RPMI7951 (cell line): ENCODE measurements at places on chromosomes 1 and 21.

DNA sequence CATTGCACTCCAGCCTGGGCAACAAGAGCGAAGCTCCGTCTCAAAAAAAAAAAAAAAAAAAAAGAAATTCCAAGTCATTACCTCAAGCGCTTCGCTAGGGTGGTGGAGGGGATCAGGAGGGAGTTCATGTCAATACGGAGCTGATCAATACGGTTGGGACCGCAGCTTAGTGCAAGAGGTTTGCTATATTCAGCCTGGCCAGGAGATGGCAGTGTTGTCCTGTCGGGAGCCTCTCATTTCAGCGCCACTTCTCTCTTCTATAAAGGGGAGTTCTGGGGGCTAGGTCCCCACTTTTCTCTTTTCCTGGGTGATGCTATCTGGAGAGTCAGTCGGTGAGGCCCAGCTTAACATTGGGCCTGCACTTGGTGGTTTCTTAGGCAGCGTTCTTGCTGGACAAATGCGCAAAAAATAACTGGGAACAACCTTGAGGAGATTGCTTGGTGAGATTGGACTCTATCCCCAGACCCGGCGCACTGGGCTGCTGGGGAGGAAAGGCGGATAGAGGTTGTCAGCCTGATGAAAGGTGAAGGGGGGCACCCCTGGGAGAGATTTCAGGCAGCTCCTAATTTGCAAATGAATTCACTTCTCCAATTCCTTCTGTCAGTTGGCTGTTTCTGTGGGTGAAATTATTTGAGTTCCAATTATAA lies 40.4 kb downstream of the KIAA0040 start:
- DNase-seq: peak; percentile 27

GRCh38 chr1:157198619-157199420 lies 60.6 kb upstream of the ETV3 start:
- DNase-seq: no peak

- DNase-seq: no peak
Observed at GRCh38 chr1:58006421-58007046, 540.0 kb downstream of the OMA1 start.

DNA sequence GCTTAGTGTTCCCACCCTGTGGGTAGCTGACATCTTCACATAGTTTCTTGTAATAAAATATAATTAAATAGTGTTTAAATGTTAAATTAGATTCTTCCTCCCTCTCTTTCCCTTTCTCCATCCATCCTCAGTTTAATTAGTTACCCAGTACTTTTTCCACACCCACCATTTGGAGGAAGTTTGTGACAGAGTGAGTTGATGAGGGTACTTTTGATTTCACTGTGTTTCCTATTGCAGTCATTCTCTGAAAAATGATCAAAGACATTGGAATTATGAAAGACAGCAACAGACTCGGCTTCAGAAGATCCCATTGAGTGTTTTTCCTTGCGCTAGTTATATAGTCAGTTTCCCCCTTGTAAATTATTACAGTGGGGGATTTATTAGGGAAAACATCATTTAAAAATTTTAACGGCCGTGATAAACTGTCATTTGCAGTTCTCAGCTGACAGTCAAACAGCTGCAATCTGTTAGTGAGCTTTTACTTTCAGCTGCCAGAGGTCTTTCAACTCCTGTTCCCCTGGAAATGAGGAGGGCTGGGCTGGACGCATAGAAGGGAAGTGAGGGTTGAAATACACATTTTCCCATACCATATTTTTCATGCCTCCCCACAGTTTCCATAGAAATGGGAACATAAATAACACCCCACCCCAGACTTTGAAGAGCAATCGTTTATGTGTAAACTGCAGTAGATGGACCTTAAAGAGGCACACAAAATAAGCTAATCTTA lies 61.3 kb upstream of the CACYBP start:
- DNase-seq: no peak

- no peak for DNase-seq
Observed at GRCh38 chr1:232077809-232078208, 451.2 kb downstream of the DISC1 start.

DNA sequence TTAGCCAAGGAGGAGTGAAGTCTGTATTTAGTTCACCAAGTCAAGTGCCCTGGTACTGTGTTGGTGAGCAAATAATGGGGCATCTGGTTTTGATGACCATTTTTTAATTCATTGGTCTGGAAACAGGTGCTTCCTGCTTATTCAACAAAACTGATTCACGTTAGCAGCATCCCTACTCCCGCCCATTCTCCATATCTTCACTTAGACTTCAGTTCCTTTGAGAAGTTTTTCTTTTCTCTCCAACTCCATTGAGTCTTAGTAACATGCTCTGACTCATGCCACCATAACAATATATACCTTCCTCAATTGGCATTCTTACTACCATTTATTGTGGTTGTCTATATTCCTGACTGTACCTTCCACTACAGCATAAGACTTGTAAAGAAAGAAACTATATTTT lies 468.9 kb downstream of the DPYD start:
- DNase-seq: no peak

DNA sequence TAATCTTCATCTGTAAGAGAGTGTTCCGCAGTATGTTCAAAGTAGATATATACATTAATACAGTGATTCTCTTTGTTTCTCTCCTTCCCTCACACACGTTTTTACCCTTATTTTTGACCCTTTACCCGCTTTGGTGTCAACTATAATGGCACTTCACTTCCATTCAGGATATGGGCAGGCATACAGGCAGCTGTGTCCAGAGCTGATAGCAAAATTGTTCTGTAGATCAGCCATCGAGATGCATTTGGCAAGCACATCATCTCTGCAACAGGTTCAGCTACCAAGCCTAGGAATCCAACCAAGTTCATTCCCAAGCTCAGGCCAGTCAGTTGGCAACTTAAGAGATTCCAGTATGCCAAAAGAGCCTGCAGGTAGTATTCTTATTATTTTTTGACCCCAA lies 74.8 kb downstream of the FNBP1L start:
- no peak for DNase-seq

DNA sequence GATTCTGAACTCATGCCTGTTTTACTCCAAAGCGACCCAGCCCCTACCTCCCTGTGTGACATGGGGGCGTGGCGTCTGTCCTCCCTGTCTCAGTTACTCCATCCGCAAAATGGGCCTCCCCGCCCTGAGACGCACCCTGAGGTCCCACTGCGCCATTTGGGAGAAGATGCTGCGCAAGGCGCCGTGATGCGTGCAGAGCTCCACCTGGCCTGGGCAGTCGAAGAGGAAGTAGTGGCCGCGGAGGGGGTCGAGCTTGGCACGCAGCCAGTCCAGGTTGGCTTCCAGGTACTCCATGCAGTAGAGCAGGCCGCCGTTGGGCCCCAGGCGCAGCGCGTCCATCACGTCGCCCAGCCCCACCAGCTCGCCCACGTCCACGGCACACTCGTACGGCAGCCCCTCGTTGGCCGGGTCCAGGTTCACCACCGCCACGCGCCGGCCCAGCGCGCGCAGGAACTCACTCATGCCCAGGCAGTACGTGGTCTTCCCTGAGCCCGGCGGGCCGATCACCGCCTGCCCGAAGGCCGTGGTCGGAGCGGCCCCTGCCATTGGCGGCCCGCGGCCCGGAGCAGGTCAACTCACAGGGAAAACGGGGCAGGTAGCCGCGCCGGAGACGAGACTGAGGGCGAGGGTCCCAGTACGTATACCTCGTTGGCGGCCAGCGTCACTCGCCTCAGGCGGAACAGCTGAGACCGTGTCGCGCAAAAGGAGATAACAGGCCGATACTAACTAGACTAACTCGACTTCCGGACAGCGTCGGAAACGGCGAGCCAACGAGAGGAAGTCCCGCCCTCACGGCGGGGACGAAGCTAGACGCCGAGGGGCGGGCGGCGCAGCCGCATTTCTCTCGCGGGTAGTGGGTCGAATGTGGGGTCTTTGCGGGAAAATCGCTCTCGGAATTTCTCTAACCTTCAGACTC lies at the start of gene GPN2:
TSS of gene GPN2 (minus strand) at position 733 of the 916 bp plus-strand sequence. CDS start at position 546, 187 bp downstream.
- DNase-seq: peak; percentile 79

- no peak for DNase-seq
Observed at GRCh38 chr1:85196358-85196757, 4.5 kb downstream of the SYDE2 start.

- DNase-seq: no peak
Observed at GRCh38 chr21:32184485-32184884, 94.4 kb downstream of the MIS18A start.

DNA sequence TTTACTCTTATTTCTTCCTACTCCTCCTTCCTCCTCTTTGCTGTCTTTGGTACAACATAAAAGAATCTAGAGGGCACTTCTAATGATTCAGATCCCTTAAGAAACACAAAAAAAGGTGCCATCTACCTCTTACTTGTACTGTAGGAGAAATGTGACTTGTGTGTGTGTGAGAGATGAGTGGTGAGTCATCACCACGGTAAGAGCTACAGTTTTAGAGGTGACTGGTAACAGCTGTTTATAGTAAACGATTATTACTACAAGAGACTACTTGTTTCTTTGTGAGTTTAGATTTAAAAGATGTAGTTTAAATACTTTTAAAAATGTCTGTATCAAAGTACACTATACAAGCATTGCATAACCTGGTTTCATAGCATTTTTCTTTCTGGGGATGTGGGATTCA lies 40.4 kb downstream of the SLC35D1 start:
- peak; percentile 70 for DNase-seq

DNA sequence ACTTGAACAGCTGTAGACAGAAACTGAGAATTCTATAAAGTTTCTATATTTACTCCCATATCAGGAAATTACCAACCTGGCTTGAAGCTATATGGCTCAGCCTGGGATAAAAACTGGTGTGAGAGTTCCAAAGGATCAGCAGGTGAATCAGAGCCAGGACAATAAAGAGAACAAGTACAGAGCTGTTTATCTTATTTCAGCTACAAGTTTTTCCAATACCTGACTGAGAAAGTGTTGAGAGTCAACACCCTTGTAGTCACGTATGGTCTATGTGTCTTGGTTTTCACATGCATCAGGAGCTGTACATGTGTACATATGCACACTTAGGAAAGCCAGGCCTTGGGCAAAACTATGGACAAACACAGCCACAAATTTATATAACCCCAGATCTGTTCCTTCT lies 40.7 kb upstream of the CXADR start:
- DNase-seq: no peak

DNA sequence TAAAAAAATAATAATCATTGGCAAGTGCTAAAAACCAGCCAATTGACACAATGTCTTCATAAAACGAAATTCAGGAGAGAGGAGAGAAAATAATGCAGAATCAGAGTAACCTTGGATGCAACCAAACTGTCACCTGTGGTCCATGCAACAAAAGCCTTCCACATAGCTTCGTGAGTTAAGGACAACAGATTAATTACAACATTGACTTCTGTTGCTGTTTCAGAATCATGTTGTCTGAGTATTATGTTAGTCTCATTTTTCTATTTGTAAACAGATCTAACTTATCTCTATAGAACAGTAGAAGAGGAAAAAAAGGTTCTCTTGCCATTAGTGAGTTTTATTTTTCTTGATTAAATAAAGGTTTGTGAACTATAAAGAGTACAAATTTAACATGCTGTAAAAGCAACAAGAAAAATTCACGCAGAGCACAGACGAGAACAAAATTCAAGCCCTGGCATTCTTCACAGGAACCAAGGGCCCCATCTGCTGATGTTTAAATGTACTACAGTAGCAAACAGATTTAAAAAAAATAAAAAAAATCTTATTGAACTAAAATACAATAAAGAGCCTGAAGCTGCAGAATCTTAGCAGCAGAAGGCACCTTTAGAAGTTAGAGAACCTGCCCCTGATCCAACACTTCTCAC lies 381.1 kb upstream of the PKN2 start:
- DNase-seq: no peak

- no peak for DNase-seq
Observed at GRCh38 chr1:51270751-51271150, 34.7 kb downstream of the RNF11 start.

GRCh38 chr1:71101839-71102376 lies 21.1 kb upstream of the ZRANB2 start:
- DNase-seq: no peak
